Dermis blood vessel endothelial cell (primary cell): ENCODE measurements at places on chromosomes 11 and 22. TPM values are rescaled to one million over a fixed set of nuclear protein-coding genes. Genes with fewer than 3 reads are reported as not detected.

OR6A2 gene
- 0.05 and 0.17 TPM in 2 replicates for total RNA-seq

SCT gene
- total RNA-seq: not detected in 2 replicates

CRYBB1 gene
- total RNA-seq: 0.09 TPM in 1 of 2 replicates, not detected in the other

THOC5 gene
- 53.1 and 62.4 TPM in 2 replicates for total RNA-seq

RANGAP1 gene
- 84.2 and 106 TPM in 2 replicates for total RNA-seq

POU2F3 gene
- total RNA-seq: under 0.01 TPM in 1 of 2 replicates, not detected in the other

SAA2 gene
- 0.70 and 2.0 TPM in 2 replicates for total RNA-seq

ISX gene
- total RNA-seq: not detected in 2 replicates

MMP11 gene
- total RNA-seq: 4.4 and 7.3 TPM in 2 replicates

PANX3 gene
- total RNA-seq: not detected in 2 replicates

TMEM45B gene
- total RNA-seq: 0.51 and 1.7 TPM in 2 replicates

FAM180B gene
- not detected in 2 replicates for total RNA-seq

VPREB1 gene
- total RNA-seq: not detected in 2 replicates

MB gene
- total RNA-seq: not detected in 2 replicates

ANGPTL5 gene
- total RNA-seq: 0.09 TPM in 1 of 2 replicates, not detected in the other

MLC1 gene
- not detected in 2 replicates for total RNA-seq

SYTL2 gene
- total RNA-seq: 1.7 and 2.0 TPM in 2 replicates

SHISA8 gene
- not detected in 2 replicates for total RNA-seq

RNF169 gene
- total RNA-seq: 27.6 and 36.2 TPM in 2 replicates

CHRM1 gene
- total RNA-seq: not detected in 2 replicates

SHISAL1 gene
- not detected in 2 replicates for total RNA-seq

CDON gene
- 3.6 and 4.0 TPM in 2 replicates for total RNA-seq

COPB1 gene
- total RNA-seq: 254 and 312 TPM in 2 replicates

FAU gene
- 180 and 316 TPM in 2 replicates for total RNA-seq

GAS2 gene
- 0.56 and 1.7 TPM in 2 replicates for total RNA-seq

DEAF1 gene
- 36.8 and 40.8 TPM in 2 replicates for total RNA-seq

SLC17A6 gene
- not detected in 2 replicates for total RNA-seq

ZBED4 gene
- 16.7 and 21.9 TPM in 2 replicates for total RNA-seq

C11orf21 gene
- total RNA-seq: not detected in 2 replicates
